ENCODE measurements at places on chromosomes 7 and 10.

- no peak for DNase-seq
Measured at GRCh38 chr10:121096617-121097431, 245.7 kb downstream of the WDR11 start.

GRCh38 chr7:25187932-25188331 is 40.4 kb downstream of the NPVF start:
- DNase-seq: no peak

DNA sequence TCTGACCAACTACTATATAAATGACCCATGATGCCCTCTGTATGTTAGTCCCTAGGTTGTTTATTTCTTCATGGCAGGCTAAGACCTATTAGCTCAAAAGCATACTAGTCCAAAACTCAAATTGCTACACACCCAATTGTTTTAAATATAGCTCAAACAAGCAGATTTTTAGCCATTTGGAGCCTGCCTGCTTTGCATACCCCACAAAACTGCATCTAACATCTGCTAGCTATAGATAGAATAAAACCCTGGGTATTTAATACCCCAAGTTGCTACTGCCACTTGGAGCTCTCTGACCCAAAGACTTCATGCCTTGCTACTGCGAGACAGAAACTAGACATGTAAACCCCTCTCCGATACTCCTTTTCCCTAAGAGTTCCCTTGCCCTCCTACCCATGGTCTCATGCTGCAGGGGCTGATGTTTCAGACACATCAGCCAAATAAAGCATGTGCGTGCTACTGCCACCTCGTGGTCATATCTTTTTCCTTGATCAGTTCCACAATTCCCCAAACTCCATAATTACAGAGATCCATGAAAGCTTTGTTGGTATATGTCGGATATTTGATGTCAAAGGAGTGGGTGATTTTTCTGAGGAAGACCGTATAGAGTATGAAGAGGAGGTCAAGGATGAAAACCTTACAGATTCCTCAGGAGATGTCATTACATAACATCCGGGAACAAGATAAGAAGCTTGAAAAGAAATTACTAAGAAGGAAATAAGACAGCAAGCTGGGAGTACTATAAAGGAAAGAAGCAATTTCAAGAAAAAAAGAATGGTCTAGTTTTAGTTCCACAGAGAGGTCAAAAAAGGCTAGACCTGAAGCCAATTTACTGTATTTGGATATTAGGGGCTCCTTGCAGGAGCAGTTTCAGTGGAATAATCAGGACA is 386.6 kb downstream of the SH2D4B start:
- DNase-seq: no peak

DNA sequence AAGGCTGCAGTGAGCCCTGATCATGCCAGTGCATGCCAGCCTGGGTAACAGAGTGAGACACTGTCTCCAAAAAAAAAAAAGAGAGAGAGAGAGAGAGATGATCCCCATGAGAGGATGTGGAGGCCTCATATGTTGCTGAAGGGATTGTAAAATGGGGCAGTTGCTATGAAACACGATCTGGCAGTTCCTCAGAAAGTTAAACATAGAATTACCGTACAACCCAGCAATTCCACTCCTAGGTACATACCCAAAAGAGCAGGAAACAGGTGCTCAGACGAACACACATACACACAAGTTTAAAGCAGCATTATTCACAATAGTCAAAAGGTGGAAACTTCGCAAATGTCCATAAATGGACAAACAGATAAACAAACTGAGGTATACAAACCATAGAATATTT is 27.4 kb upstream of the CYTH3 start:
- no peak for DNase-seq

DNA sequence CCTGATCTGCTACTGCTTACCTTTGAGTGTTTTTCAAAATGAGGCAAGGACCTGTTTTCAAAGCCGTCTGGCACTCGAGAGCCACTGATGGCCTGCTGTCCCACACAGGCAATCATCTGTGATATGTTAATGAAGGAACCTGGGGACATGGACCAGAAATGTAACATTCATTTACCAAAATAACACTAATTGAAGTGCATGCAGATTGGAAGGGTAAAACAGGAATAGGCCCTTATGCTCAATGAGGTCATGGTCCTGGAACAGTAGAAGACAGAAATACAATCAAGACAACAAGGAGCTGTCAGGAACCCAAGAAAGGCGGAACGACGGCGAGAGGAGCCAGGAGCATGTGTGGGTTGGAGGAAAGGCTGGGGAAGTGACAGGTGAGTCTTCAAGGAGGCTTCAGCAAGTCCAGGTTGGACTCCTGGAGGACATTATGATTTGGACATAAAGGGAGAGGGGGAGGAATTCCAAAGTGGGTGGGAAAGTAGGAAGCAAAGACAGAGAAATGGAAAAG is 28.3 kb downstream of the POLR3A start:
- no peak for DNase-seq

DNA sequence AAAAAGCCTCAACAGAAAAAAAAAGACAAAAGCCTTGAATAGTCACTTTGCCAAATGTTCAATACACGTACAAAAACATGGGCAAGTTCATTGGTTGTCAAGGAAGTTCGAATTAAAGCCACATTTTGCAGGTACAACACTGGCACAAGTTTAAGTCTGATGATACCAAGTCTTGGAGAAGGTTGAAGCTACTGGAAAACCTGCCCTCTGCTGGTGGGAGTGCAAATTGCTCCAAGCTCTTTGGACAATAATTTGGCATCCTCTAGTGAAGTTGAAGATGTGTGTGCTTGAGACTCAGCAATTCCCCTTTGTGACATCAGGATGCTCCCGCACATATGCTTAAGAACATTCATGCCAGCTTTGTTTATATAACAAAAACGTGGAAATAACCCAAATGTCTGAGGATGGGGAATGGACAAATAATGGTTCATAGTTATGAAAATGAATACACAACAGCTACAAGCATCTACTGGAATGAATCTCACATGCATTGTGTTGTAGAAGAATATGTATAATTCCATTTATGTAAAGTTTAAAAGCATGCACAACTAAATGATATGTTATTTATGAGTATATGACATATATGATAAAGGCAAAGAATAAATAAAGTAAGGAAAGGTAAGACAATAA is 120.0 kb upstream of the PLPP4 start:
- DNase-seq: no peak

- DNase-seq: no peak
Measured at GRCh38 chr10:13648425-13648824, 61.7 kb downstream of the PRPF18 start.

- no peak for DNase-seq
Measured at GRCh38 chr7:100190048-100190711, 12.5 kb downstream of the STAG3 start.

DNA sequence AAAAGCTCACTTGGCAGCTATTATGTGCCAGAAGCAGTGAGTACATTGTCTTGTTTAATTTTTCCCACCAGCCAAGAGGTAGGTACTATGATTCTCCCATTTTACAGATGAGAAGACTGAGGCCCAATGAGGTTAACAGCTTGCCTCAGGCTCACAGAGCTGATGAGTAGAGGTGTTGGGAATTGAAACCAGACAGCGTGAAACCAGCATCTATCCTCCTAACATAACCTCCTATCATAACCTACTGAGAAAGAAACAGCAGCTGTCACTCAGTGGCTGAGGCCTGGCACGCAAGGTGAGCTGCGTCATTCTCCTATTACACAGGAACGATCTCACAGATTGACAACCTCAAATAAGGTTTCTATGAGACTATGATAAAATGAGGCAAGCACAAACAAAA is 6.2 kb downstream of the PYROXD2 start:
- DNase-seq: no peak

DNA sequence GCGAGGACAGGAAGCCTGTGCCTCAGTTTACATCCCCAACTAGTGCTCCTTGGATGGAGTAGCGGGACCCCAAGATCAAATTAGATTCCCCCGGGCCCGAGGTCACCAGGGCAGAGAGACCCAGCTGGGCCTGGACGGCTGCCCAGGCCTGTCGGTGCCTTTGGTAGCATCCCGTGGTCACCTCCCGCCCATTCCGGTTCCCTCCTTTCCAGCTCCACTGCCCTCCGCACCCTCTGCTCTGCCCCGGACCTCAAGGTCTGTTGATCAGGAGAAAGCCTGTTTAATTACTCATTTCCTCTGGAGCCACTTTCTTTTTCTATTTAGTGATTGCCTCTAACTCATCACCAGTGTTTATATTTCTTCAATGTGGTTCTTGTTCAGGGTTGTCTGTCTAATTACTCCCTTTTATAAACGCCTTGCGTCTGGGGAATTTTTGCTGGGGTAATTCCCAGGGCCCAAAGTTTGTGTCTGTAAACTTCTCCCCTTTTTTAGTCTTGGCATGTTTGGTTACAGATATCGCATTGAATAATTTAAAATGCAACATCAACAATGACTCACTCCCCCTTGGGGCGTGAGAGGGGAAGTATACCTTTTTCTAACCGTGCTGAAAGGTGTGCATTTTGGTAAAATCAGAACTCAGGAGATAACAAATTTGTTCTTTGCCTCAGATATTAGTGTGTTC is 1.9 kb downstream of the FOXK1 start:
- no peak for DNase-seq

GRCh38 chr7:7335909-7336308 is 153.6 kb downstream of the C1GALT1 start:
- no peak for DNase-seq

- DNase-seq: no peak
Measured at GRCh38 chr10:71727105-71727737, 7.6 kb upstream of the C10orf105 start.

DNA sequence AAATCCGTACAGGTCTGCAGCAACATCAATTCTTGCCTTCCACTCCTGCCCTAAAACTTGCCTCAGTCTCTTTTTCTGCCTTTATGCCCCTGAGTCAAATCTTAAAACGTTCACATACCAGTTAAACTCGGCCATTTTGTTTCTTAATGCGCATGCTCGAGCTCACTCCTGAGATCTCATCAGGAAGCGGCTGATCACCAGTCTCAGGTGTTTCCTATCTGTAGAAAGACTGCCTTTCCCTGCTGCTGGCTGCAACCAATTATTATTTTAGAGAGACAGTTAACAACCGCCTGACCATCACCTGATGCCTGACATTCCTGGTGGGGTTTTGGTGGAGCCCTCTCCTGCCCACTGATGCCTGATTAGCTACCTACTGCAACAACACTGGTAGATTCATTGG is 70.2 kb upstream of the TMEM140 start:
- DNase-seq: no peak

GRCh38 chr10:76136961-76137360 is 705.5 kb downstream of the LRMDA start:
- DNase-seq: no peak

DNA sequence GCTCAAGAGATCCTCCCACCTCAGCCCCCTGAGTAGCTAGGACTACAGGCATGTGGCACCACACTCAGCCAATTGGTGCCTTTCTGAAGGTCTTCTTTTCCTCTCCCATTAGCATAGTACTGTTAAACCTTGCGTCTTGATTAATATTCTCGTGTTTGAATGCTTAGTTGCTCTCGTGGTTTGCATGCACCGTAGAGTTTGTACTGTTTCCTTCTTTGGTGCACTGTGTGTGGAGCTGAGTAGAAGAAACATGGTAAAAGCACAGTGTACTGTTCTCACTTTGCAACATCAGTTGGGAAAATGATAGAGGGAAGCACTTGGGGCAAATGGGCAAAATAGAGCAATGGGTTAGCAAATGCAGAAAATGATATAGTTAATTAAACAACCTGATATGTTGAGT is 27.6 kb upstream of the RPA3 start:
- no peak for DNase-seq

- DNase-seq: no peak
Measured at GRCh38 chr10:120131183-120131582, 238.7 kb downstream of the SEC23IP start.

- no peak for DNase-seq
Measured at GRCh38 chr10:37667736-37668135, 189.7 kb downstream of the ZNF248 start.

- DNase-seq: no peak
Measured at GRCh38 chr10:10794791-10795191, 222.9 kb upstream of the CELF2 start.

- DNase-seq: no peak
Measured at GRCh38 chr7:130292682-130293257, at the start of gene CPA4. TSS of gene CPA4 (plus strand) at chr7:130293161. CDS start at chr7:130293181, 20 bp downstream.

- no peak for DNase-seq
Measured at GRCh38 chr7:72101444-72101843, 310.7 kb downstream of the CALN1 start.

- no peak for DNase-seq
Measured at GRCh38 chr10:80509403-80510161, 28.1 kb upstream of the SH2D4B start.

DNA sequence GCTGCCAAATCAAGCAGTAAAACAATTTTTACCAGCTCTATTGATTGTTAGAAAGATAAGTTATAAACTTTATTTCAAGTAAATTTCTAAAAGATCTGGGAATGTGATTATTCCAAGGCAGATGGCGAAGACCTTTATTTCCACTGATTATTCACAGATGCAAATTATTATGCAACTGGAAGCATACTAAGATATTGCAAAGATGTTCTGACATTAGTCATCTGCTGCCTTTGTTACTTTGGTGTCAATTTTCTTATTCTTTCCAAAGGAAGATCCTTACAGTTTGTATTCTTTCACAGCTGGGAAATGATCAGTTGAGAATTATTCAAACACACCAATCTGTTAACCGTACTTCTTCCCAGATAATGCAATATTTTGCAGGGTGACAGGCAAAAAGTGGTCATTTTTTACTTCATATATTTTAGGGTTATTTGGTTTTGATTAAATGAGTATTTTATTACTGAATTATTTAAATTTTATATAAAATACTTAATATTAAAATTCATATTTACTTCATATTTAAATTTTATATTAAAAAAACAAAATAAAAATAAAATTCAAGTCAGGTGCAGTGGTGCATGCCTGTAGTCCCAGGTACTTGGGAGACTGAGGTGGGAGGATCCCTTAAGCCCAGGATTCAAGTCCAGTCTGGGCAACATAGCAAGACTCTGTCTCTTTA is 171.3 kb downstream of the FZD1 start:
- no peak for DNase-seq

DNA sequence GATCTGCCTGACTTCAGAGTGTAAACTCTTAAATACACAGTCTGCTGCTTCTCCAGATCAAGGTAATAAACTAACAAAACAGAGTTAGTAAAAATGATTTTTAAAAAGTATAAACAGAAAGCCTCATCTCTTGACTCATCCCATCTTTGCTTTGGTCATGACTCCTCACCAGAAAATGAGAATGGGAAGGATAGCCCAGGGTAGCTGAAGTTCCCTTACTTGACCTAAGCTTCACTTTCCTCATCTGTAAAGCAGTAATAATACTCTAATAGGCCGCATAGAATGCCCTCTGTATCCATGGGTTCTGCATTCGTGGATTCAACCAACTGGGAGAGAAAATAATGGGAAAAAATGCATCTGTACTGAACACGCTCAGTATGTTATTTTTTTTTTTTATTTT is 11.3 kb upstream of the SLC25A28 start:
- DNase-seq: no peak

- no peak for DNase-seq
Measured at GRCh38 chr10:24853661-24854060, 98.7 kb downstream of the PRTFDC1 start.

DNA sequence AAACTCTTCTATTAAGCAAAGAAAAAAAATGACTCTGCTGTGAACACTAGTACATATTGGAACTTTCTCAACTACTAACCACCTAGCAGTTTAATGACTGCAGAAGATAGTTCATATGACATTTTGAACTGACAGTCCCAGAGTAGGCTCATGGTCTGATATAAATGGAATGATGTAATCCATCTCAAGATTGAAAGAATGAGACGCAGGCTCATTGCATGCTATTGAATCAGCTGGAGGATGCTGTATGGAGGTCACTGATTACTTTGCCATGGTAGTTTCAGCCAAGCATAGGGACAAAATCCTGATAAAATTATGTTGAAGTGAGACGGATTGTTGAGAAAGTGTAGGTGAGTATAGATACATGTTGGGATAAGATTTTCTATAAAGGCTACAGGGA is 217.6 kb upstream of the SEMA3E start:
- DNase-seq: no peak

Data from NCI-H2107 (cell line).